Left colon (tissue), 2 donors: ENCODE measurements at places on chromosomes 7 and 10.

DNA sequence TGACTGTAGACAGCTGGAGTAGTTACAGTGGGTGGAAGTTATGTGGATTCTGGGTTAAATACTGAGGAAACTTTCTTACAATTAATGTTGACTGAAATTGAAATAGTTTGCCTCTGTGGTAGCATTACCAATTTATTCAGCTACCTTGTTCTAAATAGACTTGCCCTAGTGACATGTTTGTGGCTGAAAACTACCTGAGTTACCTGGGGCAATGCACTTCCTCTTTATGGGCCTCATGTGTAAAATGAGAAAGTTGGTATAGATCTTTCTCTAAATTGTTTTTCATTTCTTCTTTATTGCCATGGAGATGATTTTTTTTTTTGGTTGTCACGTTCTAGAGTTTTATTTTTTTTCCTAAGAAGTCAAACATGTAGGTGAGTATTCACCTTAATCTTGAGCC, 252.7 kb upstream of the CDC14C start:
- DNase-seq: no peak

- DNase-seq: no peak
These were observed 33.7 kb upstream of the CABCOCO1 start for GRCh38 chr10:61628875-61629513.

DNA sequence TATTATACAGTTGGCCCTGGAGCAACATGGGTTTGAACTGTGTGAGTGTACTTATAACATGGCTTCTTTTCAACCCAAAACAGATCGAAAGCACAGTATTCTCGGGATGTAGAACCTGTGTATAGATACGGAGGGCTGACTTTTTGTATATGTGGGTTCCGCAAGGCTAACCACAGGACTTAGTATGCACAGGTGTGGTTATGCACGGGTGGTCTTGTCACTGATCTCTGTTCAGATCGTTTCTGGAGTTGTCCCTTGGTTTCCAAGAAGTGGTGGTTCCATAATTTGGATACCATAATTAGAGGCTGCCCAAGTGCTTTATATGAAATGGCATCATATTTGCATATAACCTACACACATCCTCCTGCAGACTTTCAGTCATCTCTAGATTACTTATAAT, 10.9 kb upstream of the BHLHA15 start:
- DNase-seq: no peak

DNA sequence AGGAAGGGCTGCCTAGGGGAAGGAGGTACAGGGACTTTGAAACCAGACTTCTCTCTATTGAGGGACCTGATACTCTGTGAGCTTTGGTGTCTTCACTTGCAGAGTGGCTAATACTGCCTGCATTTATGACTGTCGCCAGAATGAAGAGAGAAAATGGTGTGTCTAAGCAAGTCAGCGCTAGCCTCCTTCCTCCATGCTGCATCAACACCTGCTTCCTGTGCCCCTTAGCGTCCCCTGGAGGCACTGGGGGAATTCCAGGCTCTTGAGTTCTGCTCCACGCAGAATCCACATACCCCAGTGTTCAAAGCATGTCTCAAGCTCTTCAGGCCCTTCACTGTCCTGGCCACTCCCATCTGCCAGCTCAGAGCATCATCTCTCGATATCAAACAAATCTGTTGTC, 140.5 kb downstream of the PKD1L1 start:
- no peak for DNase-seq

GRCh38 chr7:75979759-75980429, 14.5 kb downstream of the TMEM120A start:
- peak; percentile 95 for DNase-seq
